NCI-H2081 treated with DMSO at 0.1 percent for 48 hours (cell line): ENCODE measurements at places on chromosomes 3 and 15.

- no peak for DNase-seq
These were observed 134.5 kb upstream of the C2CD4B start for GRCh38 chr15:62299541-62299940.

- DNase-seq: no peak
These were observed 88.3 kb upstream of the COL8A1 start for GRCh38 chr3:99549957-99550603.

DNA sequence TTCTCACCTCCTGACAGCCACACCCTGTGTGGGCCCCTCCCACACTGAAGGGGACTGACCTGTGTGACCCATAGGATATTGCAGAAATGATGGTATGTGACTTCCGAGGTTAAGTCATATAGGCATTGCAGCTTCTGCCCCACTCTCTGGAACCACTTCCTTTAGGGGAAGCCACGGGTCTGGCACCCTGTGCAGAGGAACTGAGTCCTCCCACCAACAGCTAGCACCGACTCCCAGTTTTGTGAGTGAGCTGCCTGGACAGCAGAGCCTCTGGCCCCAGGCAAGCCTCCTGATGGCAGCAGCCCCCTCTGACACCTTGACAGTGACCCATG is 24.6 kb upstream of the SLC6A6 start:
- DNase-seq: no peak

DNA sequence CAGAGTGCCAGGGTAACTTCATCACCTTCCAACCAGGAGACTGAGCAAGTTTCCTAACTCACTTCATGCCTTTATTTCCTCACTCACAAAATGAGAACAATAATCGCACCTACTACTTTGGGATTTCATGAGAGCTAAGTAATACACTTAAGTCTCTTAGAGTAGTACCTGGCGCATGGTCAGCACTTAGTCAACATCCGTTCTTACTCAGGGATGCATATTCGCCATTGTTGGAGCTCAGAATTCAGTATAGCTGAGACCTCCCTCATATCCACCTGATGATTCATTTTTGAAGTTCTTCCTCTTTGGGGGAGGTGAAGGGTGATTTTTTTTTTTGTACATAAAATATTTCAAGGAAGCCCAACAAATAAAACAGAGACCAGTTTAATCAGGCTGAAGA is 188.2 kb downstream of the AGBL1 start:
- DNase-seq: no peak
